ENCODE measurements at places on chromosomes 2 and 18. TPM values are rescaled to one million over a fixed set of nuclear protein-coding genes. Genes with fewer than 3 reads are reported as not detected.

ZNF516 gene
- total RNA-seq, result 24.3 TPM

CFAP65 gene
- not detected for total RNA-seq

RABL2A gene
- total RNA-seq, result 15.3 TPM

PAX3 gene
- total RNA-seq, result 0.37 TPM

LOXL3 gene
- 6.1 TPM for total RNA-seq

SLC19A3 gene
- 2.3 TPM for total RNA-seq

FER1L5 gene
- total RNA-seq, result 0.05 TPM

CREG2 gene
- not detected for total RNA-seq

COL3A1 gene
- total RNA-seq, result 2,244 TPM

MSH6 gene
- total RNA-seq, result 36.3 TPM

ZNF521 gene
- 29.0 TPM for total RNA-seq

REG3G gene
- total RNA-seq, result 0.52 TPM

LYPD6 gene
- total RNA-seq, result 0.23 TPM

LINC00305 gene
- not detected for total RNA-seq

GAREM1 gene
- 8.3 TPM for total RNA-seq

CPO gene
- total RNA-seq, result 0.32 TPM

TMSB10 gene
- 1,249 TPM for total RNA-seq

- DNase-seq, result no peak
These were observed 339.4 kb downstream of the BCL11A start for GRCh38 chr2:60213865-60214625.

DNA sequence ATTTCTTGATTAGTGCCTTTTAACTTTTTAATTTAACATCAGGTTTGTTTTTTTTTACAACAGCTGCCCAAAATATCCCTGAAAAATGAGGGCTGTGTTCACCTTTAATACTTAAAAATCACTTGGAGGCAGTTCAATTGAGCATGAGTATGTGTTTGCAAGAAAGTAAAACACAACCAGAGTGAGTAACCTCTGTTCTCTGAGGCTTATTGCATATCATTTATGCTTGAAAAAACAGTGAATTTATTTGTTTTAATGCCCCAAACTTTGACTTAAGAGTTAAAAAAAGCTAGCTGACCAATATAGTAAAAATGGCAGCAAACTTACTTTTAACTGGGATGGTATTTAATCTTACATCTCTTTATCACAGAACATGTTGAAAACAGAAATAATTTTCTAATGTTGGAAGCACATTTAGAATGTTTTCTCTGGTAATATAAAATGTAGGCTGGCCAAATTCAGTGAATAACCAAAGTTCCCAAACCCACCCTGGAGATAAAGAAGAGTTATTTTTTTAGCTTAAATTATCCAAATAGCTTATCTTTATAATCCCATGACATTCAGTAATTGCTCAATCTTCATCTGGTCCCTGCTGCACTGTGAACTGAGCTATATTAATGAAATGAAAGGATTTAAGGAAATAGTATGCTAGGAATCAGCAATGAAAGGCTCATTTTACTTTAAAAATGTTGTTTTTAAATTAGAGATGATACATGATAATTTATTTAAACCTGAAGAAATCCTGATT lies 24.8 kb upstream of the EFEMP1 start:
- no peak for DNase-seq

GRCh38 chr2:81194581-81194980 lies 890.0 kb upstream of the LRRTM1 start:
- peak; percentile 75 for DNase-seq

- peak; percentile 86 for DNase-seq
These were observed 32.0 kb downstream of the YPEL5 start for GRCh38 chr2:30178618-30179434.

DNA sequence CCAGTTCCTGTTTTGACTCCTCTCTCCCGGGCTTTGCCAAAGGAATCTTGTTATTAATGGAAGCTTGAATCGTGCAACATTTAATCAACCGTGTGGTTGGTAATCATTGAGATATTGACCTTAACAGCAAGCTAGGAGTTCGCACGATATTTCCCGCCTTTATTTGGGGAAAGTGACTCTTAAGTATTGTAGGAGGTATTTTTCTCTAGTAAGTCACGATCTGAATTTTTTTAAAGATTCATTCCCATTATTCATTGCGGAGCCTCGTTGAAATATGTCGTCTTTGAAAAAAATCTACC lies 663 bp downstream of the NUP35 start:
- no peak for DNase-seq

- DNase-seq, result no peak
These were observed 137.0 kb upstream of the DNMT3A start for GRCh38 chr2:25478736-25479135.

GRCh38 chr2:133177196-133177595 lies 391.1 kb downstream of the NCKAP5 start:
- no peak for DNase-seq

- DNase-seq, result no peak
These were observed 1.1 kb downstream of the AFTPH start for GRCh38 chr2:64525317-64525613.

GRCh38 chr2:9261231-9261883 lies 54.7 kb downstream of the ASAP2 start:
- DNase-seq, result peak; percentile 84

DNA sequence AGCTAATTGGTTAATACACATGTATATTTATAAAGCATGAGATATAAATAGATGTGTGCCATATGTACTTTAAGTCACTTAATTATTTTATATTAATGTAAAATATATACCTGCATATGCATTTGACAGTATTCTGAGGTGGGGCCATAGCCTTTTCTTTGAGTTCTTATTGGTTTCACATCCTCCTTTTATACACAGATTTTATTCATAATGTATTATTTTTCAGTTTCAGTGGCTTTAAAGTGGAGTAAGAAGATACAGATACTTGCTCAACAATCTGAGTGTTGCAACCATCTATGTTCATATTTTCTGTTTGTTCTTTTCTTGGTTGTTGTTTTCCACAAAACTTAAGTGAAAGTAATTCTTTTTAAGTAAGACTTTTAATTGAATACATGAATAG lies 436.5 kb downstream of the RND3 start:
- DNase-seq, result no peak

GRCh38 chr2:118678985-118679384 lies 168.5 kb downstream of the EN1 start:
- no peak for DNase-seq

GRCh38 chr2:72095364-72095763 lies 52.3 kb downstream of the CYP26B1 start:
- peak; percentile 15 for DNase-seq

GRCh38 chr2:65528241-65528574 lies 95.8 kb upstream of the SPRED2 start:
- DNase-seq, result no peak

GRCh38 chr2:36403675-36404230 lies 48.2 kb downstream of the CRIM1 start:
- DNase-seq, result no peak

DNA sequence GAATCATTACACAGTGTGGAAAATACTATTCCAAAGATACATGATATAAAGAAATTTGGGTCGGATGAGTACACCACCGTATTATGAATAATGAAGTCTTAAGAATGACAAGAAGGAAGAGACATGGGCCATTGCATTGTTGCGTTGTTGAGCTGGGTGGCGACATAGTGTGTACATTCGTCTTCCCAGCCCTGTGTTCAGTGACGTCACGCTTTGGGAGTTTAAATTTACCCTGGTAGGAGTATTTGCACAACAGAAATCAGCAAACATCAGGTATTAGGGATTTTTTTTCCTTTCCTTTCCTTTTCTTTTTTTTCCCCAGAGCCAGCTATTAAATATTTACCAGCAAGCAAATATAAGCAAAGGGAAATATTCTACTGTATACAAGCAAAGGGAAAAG lies 347.2 kb upstream of the NETO1 start:
- DNase-seq, result no peak

DNA sequence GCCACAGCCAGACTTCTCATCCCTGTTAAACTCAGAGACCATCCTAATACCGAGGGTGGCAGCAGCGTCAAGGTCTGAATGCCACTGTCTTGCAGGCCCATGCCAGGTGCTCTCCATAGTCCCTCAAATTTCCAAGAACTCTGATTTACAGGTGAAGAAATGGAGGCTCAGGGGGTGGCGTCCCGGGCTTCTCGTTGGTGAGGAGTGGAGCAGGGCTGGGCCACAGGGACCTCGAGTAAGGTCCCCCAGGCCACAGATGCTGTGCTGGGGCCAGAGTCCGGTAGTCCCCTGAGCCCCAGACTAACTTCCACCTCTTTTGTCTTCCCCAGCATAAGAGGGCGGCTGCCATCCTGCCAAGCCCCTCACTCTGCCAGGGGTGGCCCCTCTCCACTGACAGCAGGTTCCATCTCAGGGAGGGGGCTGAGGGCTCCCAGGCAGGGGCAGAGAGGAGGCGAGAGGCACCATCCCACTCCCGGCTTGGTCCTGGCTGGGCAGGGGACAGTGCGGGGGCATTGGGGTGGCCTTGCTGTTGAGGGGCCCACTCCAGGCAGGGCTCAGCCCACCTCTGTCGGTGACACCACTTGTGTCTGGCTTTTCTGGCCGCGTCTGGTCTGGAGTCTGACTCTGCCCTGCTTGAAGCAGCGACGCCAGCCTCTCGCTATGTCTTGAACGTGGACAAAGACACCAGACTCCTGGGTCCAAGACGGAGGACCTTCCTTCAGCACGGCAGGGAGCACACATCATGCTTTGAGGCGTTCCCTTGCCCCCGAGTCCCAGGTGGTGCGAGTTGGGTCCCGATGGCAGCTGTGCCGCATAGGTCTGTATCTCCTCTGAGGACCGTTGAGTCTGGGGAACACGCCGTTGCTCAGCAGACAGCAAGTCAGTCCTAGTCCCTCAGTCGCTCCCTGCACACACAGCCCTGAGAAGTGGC lies 15.9 kb upstream of the KLHL30 start:
- peak; percentile 67 for DNase-seq

DNA sequence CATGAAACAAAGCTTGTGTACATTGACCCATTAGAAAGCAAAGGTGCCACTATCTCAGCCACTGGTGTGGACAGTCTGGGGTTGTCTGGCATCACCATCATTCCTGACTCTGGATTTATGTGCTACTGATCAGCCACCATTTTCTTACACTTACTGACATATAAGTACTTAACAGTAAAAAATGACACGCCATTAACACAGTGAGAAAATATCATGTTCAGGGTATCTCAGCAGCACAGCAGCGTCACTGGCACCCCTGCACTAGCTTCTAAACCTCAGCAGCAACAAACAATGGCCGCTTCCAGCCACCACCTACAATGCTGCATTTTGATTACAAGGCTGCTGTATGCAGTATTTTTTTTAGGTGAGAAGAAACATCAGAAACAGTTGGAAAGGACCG lies 253.4 kb upstream of the HDAC4 start:
- DNase-seq, result peak; percentile 41

- no peak for DNase-seq
These were observed 266.6 kb upstream of the TANK start for GRCh38 chr2:160893581-160893980.

DNA sequence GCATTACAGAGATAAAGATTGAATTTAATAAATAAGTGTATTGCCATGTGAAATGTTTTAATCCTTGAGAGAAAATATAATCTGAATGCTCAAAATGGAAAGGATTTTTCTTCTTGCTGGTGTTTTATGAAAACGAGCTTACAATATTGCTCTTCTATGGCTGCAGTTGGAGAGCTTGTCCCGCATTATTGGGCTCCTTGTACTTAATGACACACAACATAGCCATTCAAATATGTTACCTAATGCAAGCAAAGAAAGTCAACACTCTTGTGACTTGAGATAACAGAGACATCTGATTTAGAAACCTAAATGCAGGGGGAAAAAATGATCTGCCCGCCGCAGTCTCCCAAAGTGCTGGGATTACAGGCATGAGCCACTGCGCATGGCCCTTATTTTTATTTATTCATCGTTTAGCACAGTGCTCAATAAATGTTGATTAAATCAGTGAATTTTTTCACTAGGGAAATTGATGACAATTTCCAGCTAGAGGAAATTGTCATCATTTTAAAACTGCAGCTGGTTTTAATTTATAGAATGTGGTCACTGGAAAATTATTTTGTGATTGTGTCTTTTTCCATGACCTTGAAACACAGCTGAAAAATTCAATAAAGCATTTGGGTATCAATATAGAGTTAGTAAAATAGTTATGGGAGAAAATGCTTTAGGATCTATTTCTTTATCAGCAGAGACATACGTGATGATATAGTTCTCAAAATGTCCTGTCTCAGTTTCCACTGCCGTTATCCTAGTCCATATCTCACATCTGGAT lies 2.4 kb upstream of the PRKD3 start:
- DNase-seq, result no peak

DNA sequence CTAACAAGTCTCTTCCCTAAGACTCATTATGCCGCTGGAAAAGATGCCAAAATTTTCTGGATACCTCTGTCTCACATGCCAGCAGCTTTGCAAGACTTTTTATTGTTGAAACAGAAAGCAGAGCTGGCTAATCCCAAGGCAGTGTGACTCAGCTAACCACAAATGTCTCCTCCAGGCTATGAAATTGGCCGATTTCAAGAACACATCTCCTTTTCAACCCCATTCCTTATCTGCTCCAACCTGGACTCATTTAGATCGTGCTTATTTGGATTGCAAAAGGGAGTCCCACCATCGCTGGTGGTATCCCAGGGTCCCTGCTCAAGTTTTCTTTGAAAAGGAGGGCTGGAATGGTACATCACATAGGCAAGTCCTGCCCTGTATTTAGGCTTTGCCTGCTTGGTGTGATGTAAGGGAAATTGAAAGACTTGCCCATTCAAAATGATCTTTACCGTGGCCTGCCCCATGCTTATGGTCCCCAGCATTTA lies 26.3 kb downstream of the DHRS9 start:
- no peak for DNase-seq

DNA sequence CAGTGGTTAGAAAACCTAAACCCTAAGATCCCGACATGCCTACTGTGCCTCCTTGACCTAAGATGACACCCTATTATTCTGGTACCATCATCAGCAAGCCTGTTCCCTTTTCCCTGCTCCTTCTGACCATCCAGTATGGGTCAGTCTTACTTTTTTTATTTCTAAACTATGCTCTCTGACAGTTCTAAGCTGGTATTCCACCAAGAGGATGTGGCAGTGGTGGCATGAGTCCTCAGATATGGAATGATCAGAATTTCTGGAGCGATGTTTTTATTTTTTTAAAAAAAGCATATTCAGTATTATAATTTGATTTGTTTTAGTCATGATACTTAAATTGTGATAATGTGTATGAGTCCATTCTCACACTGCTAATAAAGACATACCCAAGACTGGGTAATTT lies 145.9 kb upstream of the LHCGR start:
- DNase-seq, result no peak

GRCh38 chr18:77087393-77088141 lies 45.0 kb downstream of the MBP start:
- DNase-seq, result peak; percentile 89

GRCh38 chr2:177665328-177665727 lies 272.8 kb downstream of the AGPS start:
- DNase-seq, result no peak

DNA sequence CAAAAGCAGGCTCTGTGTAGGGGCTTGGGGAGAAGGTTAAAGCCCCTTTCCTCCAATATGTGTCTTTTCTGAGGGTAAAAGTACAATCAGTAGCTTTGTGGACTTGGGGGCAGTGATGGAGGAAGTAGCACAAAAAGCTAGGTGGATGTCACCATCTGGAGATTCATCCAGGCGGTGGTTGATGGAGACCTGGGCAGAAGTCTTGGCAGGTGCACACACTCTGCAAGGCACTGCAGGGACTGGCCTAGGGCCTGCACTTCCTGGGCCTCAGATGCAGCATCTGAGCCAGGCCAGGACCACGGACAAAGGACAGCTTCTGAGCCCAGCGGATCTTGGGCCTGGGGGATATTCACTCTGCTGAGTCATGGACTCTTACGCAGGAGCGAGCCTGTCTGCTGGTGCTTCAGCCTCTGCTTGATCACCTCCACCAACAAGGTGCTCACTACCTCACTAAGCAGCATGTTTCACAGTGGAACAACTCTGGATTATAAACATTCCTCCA lies 391.1 kb downstream of the TNS1 start:
- DNase-seq, result no peak

- no peak for DNase-seq
These were observed 19.4 kb upstream of the ZSWIM2 start for GRCh38 chr2:186868344-186868743.
